ENCODE measurements at places on chromosomes 4 and X.

DNA sequence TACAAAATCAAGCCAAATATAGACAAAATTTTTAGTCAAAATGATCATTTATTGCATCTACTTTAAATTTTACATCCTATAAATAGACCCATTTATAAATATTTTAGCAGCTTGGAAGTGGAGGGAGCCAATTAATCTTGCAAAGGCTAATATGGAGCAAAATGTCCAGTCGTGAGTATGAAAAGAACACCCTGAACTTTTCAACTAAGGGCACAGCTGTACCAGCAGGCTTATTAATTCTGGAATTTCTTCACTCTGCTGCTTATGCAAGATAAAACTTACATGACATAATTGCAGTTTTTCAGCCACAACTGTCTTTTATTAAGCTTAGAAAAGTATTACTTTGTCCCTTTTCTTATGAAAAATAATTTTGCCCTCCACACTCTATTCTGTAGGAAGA, 22.9 kb upstream of the USP53 start:
- peak; percentile 39 for DNase-seq

GRCh38 chrX:18883234-18883960, 100.5 kb downstream of the PHKA2 start:
- DNase-seq = no peak

DNA sequence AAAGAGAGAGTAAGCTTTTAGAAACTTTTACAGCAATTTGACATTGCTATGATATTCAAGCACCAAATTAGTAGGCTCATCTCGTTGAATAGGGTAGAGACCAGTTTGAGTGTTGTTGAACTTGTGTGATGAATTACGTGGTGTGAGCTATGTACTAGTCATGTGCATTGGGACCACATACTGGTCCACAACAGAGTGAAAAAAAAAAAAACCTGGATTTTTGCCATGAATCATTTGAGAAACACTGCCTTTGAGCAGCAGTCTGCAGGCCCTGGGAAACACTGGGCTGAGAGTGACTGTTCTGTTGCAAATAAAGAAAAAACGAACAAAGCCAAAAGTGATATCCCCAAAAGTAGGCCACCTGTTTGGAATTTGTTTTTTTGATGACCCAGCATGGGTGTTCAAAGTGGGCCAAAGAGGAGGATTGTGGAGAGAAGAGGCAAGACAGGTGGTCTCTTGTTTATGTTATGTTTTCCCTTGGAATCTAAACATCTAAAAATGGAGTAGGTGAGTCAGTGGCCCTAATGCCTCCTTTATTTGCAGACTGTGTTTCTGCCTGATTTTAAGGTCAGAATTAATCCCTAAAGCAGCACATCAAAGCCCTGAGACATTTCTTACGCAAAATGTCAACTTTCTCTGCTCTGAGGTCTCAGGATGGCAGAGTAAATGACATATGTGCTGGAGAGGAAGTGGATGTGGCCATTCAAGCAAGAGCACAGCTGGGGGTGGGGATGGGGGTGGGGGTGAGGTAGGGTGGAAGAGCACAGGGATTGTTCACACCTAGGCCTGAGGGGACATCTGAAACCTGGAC, 33.5 kb downstream of the TAF7L start:
- DNase-seq = no peak

DNA sequence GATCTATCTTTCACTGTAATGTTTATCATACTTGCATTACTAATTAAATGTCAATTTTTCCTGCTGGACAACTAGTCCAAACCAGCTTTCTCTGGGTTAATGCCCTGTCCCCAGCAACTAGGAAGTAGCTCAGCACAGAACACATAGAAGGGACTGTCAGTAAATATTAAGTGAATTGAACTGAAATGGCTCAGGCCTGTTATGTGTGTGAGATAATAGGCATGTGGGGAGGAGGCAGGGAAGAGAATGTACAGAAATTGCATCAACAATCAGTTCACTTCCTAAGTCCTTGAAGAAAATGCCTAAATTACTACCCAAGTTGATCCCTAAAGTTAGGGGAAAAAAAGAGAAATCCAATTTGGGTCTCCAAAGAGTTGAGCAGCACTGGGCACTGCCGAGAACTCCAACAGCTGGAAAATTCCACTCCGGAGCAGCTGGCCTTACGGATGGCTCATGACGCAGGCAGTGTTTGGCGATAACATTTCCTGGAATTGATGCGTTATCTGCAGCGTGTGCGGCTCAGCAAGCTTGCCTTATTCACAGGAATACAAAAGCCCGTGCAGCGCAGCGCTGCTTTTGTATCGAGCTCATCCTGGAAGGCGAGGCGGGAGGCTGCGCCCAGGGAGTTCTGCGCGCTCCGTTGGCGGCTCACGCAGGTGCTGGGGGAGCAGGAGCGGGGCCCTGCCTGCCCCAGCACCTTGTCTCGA, 297.3 kb upstream of the LCORL start:
- no peak for DNase-seq

- DNase-seq = no peak
Observed at GRCh38 chr4:94653984-94654609, 103.7 kb upstream of the BMPR1B start.

DNA sequence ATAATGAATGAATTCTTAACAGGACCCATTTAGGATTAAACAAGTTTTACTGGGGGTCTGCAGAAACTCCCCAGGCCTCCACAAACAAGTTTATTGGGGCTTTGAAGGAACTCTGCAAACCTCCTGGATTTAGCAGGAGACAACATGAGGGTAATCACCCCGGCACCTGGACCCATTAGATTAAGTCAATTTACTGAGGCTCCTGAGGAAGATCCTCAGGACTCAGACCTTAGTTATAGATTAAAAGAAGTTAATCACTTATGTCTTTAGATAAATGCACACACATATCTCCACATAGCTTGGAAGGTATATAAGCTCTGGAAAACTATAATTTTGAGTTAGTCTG, 29.4 kb downstream of the XG start:
- DNase-seq = no peak

DNA sequence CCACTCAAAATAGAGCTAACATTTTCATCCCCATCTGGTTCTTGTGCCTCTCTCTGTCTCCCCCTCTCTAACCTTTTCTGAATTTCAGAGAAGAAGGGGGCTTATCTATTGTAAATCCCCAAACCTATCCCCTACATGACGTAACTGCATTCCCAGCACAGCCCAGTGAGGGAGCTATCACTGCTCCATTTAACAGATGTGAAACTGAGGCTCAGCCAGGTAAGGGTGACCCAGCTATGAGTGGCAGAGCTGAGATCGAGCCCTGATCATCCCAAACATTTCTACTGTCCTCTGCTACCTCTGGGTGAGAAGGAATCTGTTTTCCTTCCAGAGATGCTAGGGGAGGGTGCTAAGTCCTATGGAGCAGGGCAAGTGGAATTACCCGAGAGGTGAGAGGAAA, 107.5 kb downstream of the SLC2A9 start:
- DNase-seq = no peak

- peak; percentile 42 for DNase-seq
Observed at GRCh38 chrX:110315551-110315950, 2.3 kb downstream of the AMMECR1 start.

DNA sequence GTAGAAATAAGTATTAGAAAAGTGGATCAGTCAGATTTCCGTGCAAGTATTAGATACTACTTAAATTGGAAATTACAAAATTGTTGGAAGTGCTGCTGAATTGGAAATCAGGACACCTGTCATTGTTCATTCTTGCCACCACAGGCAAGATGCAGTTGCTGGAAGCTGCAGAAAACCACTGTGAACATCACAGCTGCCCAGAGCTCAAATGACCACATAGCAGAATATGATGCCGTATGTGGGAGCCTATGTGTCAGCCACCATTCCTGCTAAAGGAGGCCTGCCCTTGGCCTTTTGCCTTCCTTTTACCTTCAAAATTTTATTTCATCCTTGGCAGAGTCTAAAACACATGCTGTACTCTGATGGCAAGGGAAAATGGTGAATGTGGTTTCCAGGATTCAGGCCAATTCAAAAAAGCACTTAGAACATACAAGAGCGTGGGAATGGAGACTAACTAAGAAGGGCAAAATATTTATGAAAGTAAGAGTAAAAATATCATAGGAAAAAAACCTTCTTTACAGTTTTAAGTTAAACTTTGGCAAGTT, 1005.5 kb upstream of the GRID2 start:
- DNase-seq = no peak

DNA sequence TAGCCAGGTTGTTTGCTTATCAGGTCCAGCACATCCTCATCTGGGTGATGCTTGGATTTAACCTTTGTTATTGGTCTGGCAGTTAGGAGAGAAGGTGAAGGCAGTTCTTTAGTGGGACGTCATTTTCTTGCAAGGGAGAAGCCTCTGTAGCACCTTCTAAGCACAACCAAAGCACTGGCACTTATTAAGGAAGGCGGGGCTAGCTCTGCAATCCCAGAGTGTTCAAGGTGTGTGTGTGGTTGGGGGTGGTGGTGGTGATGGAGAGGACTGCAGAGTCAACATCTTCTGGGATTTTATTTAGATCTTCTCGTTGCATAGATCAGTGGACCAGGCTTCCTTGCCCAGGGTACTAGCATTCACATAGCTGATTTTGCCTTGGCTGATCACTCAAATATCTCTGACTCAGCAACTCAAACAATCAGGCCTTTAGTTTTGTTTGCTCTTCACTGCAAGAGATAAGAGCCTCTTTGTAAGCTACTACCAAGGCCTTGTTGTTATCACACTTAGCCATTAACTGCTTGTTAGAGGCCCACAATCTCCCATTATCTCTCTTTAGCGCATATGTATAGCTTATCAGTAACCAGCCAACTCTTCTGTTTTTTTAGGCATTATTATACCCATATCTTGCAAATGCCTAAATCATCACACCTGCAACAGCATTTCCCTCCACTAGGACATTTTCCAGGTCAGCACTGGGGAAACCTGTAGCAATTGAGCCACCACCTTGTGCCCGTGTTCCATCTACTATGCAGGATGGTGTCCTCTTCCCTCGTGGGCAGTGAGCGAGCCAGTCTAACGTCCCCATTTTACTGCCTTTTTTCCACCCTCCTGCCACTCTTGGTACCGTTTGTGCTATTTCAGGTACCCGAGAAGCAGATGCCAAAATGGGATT, 36.5 kb upstream of the LINC00632 start:
- DNase-seq = no peak

- no peak for DNase-seq
Observed at GRCh38 chr4:39932776-39933402, 44.8 kb downstream of the PDS5A start.

GRCh38 chrX:97504431-97504830, 620.7 kb downstream of the RPA4 start:
- no peak for DNase-seq

GRCh38 chr4:134215620-134216344, 14.2 kb upstream of the PABPC4L start:
- DNase-seq = no peak

DNA sequence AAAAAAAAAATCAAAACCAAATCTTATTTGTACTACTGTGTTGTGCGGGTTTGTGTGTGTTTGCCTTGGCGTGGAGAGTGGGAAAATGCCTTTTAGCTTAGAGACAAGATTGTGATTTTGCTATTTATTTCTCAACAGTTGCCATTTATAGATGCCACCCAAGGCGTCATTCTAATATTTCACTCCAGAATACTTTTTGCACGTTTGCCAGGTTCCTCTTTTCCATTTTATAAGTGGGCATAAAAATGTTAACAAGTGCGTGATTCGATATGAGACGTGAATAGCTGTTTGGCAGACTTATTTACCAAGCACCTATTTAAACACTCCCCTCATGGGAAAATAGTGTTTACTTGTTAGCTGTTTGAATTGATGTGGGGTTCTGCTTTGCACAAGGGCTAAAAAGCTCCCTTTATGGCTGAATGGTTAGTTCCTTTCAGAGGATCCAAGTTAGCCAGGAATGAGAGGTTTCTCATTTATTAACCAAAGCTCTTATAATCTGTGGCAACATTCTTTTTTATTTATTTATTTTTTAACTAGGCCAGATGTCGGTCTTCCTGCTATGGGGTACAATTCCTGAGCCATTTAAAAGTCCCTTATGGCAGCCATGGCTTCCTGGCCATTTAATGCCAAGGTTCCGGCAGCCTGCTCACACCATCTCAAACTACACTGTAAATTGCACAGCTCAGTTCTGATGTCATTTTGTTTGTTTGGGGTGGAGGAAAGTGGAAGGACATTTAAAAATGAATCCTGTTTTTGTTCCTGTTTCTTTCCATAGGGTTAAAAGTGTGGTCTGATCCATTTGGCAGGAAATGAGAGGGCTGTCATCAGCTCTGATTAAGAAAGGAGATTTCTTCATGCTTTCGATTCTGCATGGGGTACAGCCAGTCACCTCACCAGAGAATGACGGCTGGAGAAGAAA, 14.6 kb downstream of the SMIM20 start:
- DNase-seq = no peak
